Fibroblast of pulmonary artery (primary cell): ENCODE measurements at places on chromosomes 12 and 14.
A peak's percentile ranks its signal among the peaks of the same experiment; 100 is the strongest.

- no peak for DNase-seq
These were observed 37.1 kb downstream of the P2RX4 start for GRCh38 chr12:121246893-121247557.

DNA sequence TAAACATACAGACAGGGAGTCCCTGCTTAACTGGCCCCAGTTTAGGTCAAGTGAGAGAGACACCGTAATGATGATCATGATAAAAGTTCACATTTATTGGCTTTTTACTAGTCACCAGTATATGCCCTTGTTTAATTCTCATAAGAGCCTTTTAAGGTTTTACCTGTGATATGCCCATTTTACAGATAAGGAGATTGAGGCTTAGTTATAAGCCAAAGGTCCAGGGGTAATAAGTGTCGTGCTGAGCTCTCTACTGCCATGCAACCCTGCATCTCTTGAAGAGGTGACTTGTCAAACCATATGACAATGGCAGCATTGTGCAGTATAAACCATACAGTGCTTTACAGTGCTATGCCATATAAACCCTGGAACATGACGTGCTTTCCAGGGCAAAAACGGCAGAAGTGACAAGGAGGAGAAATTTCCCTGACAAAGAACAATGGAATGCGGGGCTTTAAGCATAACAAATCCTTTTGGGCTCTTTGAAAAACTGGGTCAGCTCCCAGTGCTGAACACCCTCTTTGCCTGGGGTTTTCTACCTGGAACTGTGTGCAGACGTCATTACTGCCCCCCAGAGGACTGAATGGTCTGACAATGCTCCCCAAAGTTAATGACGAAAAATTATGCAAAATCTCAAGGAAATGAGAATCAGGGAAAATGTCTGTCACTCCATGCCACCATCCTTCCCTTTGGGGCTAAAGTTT lies 59.7 kb upstream of the C14orf132 start:
- DNase-seq = no peak

DNA sequence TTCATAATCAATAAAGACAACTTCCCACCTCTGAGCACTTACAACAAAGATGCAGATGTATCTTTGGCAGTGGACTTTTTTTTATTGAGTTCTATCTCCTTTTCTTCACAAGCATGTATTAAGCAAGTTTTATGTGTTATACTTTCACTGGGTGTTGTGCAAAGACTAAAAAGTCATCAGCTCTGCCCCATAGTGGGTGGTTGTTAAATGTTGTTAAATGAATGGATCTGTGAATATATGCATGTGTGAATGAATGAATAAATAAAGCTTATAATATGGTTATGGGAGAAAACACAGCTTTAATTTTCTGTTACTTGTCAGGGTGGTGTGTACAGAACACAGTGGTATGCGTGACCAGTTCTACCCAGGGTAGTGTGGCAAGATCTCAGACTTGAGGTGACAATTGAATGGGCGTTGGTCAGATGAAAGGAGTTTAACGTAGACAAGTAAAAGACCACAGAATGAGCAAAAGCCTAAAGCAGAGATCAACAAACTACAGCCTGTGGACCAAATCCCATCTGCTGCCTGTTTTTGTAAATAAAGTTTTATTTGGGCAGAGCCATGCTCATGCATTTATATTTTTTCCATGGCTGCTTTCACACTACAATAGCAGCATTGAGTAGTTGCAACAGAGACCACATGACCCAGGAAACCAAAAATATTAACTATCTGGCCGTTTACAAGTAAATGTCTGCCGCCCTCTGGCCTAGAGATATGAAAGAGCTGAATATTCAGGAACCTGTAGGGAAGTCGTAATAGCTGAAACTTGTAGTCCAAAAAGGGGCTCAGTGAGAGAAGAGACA lies 207.4 kb upstream of the EEA1 start:
- no peak for DNase-seq

DNA sequence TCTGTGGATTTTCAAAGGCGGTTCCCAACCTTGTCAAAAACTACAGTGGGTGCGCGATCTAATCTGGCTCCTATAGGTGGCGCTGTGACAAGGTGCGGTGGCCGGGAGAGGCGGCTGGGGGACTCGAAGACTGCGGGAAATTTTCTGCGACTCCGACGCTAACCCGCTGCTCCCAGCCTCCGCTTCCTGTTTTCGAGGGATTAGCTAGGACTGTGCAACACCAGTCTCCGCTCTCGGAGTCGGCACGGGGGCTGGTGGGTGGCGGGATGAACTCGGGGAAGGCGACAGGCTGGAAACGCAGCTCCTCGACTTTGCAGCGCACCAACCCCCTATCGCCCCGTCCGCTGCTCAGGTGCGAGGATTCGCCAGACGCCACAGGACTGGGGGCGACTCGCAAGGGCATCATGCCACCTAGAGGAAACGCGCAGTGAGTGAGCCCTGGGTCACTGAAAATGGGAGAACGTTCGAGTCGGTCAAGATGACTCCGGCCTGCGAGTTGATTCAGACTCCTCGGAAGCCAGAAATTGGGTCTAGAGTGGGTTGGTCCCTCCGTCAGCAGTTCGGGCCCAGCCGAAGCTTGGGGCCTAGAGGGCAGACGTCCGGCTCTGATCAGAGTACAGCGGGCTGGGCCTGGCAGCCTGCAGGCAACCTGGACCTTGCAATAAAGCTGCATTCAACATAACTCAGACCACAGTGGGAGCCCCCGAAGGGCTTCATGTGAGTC lies 5.5 kb upstream of the PAX9 start:
- no peak for DNase-seq

GRCh38 chr12:15439459-15439858 lies 117.2 kb downstream of the PTPRO start:
- no peak for DNase-seq

DNA sequence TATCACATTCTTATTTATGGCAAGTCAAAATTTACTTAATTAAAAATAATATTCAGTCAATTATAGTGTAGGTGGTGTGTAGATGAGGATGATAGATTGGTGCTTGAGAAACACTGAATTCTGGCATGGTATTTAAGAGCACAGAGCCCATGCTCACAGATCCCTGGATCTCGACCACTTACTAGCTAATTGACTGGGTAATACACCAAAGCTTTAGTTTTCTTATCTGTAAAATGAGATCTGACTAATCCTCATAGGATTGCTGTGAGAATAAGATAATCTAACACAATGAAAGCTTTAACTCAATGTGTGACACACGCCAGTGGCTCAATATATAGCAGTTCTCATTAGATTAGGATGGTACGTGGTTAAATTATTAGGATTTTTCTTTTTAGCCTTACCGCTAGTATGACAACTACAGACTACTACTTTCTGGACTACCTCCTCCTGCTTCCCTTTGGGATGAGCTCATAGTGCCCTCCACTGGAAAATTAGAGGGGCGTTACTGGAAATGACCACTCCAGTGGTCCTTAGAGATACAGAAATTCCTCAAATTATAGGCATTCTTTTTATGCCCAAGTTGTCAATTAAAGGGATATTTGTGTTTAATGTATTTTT lies 482.8 kb upstream of the TBX3 start:
- DNase-seq = peak; percentile 79

DNA sequence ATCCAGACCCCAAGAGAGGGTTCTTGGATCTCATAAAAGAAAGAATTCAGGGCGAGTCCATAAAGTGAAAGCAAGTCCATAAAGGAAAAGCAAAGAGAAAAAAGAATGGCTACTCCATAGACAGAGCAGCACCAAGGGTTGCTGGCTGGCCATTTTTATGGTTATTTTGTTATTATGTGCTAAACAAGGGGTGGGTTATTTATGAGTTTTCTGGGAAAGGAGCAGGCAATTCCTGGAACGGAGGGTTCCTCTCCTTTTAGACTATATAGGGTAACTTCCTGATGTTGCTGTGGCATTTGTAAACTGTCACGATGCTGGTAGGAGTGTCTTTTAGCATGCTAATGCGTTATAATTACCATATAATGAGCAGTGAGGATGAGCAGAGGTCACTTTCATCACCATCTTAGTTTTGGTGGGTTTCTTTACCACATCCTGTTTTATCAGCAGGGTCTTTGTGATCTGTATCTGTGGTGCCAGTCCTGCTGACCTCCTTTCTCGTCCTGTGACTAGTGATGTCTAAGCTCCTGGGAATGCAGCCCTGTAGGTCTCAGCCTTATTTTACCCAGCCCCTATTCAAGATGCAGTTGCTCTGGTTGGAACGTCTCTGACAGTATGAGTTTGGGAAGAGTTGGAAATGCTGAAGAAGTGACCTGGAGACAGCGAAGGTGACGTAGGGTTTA lies 100.5 kb downstream of the ZNF664 start:
- DNase-seq = no peak

DNA sequence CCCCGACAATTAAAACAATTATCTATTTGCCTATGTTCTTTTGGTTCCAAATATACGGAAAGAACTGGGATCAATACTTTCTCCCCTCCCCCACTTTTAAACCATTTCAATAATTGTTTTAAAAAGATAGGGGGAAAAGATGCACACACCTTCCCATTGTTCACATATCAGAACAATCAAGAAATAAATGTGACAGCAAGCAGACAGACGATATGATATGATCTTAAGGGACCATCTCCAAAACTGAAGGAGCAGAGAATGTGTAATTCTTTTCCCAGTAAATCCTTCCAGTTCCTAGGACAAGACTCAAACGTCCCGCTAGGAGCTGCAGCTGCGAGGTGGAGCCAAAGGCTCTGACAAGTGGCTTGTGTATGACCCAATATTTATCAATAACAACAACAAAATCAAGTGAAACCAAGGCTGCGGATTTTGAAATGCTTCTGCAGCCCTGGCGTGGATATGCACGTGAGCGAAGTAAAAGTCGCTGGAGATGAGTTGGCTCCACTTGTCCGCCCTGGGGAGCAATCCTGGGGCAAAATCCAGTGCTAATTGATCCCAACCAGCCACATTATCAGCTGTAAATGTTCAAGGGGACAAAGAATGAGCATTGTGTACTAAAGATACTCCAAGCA lies 8.2 kb upstream of the FOXG1 start:
- no peak for DNase-seq

GRCh38 chr12:14936224-14936861 lies 2.0 kb downstream of the ERP27 start:
- DNase-seq = no peak

GRCh38 chr14:61132336-61132735 lies 148.8 kb downstream of the TMEM30B start:
- no peak for DNase-seq

DNA sequence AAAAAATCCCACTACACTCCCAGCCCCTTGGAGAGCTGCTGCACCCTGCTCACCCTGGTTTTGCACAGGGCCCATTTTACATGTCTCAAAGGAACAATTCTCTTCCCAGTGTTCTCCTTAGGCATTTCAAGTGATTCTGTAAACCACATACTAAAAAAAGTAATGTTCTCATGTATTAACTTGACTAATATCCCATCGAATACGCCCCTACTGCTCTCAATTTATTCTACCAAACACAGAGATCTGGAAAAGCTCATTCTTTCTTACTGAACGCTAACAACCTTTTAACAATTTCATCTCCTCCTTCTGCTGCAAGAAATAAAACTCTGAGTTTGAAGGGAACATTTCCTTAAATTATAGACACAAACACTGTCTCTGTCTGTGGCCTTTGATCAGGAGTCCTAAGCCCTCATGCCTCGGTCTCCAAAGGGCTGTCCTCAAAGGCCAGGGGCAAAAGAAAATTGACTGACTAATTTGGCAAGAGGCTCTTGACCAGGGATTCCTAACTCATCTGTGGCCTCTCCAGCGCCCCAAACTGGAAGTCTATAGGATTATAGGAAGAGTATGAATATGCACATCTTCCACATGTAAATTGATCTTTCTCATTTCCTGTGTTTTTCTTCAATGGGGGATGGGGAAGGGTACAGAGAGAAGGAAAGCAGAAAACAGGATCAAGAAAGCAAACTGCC lies 17.1 kb upstream of the TSPAN11 start:
- DNase-seq = no peak

GRCh38 chr12:28683366-28683765 lies 465.7 kb upstream of the FAR2 start:
- peak; percentile 3 for DNase-seq

DNA sequence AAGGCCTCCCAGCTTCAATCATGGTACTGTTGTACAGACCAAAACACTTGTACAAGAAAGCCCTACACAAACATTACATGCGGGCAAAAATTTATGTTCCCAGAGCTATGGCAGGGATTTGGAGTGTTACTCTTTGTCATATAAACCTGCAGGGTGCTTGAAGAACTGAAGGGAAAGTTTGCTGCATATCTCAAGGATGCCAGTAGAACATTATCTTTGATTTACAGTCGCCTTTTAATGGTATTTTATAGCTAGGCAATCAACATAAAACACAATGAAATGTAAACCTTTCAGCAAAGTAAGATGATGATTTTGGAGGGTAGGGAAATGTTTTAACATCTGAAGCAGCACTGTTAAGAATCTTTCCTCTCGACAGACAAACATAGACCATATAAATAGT lies 305.6 kb downstream of the KCNH5 start:
- no peak for DNase-seq

DNA sequence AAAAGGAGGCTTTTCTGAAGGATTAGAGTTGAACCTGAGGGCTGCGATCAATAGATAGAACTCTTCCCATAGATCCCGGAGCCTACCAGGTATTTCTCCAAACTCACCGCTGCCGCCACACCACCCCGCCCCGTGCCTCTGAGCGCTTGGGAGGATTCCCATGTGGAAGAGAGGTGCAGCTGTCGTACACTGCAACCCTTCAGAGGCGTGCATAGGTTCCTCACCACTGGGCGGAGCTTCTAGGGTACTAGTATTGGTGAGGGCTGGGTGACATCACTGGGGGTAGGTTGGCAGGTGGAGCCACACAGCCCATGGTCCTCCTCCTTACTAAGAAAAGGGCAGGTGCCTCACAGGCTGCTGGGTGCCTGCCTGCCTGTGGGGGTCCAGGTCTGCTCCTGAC lies 127.0 kb downstream of the TSPAN9 start:
- no peak for DNase-seq

DNA sequence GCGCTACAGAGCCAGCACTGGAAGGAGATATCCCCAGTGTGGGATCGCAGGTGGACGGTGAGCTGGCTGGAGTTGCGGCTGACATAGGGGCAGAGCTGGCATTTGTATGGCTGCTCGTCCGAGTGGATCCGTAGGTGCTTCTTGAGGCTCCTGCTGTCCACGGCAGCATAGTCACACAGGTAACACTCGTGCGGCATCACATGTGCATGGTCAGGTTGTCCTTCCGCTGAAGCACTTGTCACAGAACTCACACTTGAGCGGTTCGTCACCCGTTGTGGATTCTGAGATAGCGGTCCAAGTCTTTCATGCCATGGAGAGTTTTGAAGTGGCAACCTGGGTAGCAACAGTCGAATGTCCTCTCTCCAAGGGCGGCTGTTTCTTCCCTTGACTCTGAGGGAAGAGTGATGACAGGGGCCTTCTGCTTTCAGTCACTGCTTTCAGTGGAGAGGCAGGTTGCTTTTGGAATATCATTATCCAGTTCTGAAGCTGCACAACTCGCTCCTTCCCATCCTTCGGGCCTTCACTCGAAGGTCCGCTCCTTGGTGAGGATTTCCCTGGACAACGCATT lies 37.0 kb upstream of the SAV1 start:
- no peak for DNase-seq

- peak; percentile 22 for DNase-seq
These were observed 78.0 kb upstream of the IFNG-AS1 start for GRCh38 chr12:67911275-67911600.

- DNase-seq = no peak
These were observed 202.2 kb downstream of the TMEM132D start for GRCh38 chr12:129701631-129702101.

- peak; percentile 68 for DNase-seq
These were observed 66.3 kb downstream of the CKB start for GRCh38 chr14:103456167-103456835.

GRCh38 chr12:479161-479560 lies 19.4 kb downstream of the B4GALNT3 start:
- DNase-seq = no peak
